ENCODE measurements at places on chromosomes 4 and X.

GRCh38 chr4:153748378-153748777 is 11.4 kb downstream of the RNF175 start:
- no peak for DNase-seq

DNA sequence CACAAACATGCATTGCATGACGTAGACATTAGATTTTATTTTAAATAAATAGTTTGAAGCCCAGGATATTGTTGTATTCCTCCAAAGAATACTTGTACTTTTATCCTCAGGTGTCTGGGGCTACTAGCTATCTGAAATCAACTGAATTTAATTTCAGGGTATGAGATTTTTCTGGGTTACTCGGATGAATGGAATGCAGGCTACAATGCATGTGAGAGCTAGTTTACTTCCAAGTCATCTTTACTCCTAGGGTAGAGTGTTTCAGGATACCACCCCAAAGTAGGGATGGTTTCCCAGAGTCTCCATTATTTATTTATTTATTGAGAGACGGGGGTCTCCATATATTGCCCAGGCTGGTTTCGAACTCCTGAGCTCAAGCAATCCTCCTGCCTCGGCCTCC is 66.4 kb downstream of the HPRT1 start:
- no peak for DNase-seq

DNA sequence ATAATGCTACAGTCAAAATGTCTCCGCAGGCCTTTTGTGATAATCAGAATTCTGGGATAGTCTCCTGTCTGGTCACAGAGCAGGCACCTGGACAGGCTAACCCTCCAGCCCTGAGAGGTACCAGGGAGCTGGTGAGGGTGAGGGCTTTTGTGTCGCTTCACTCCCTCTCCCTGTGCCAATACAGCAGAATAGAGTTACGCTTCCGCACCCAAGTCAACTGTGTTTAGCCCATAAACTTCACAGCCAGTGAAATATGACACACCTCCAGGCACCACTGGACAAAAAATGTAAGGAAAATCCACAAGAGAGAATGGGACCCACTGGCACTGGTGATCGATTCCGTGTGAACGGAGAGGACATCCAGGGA is 1.3 kb downstream of the GAK start:
- DNase-seq = no peak

DNA sequence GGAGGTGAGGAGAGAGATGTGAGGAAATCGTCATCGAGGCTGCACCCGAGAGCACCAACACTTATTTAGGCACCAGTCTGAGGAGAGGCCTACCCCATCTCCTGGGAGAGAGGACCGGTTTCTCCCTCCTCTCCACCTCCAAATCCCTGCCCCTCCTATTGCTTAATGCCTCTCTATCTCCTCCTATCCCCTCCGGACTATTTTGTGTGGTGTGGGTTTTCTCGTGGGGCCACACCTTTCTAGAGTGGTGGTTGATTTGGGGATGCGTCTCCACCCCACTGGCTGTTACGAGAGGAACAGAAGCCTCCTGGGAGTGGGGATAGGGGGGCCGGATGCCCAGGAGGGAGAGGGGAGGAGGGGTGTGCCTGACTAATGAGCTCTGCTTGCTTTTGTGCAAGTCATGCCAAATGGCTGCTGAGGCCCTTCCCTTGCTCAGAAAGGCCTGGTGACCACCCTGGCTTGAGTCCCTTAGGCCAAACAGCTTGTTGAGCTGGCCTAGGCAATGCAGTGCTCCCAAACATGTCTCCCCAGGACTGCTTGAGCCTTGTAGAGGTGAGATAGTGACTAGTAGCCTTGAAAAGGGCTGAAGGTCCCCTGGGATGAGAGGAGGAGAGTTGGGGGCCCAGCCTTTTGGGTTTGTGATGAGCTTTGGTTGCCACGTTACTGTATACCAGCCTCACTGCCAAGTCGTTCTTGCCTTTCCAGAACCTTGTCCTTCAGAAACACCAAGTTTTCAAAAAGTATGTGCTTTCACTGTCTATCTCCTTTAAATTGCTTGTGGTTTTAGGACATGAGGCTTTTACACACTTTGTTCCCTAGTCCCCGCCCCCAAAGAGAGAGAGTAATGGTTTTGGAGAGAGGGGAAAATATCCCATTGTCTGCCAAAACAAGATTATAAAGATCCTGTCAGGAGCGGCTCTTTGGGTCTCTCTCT is 1.2 kb downstream of the MSN start:
- DNase-seq = peak; percentile 79

GRCh38 chr4:151824656-151825055 is 63.8 kb upstream of the GATB start:
- no peak for DNase-seq

DNA sequence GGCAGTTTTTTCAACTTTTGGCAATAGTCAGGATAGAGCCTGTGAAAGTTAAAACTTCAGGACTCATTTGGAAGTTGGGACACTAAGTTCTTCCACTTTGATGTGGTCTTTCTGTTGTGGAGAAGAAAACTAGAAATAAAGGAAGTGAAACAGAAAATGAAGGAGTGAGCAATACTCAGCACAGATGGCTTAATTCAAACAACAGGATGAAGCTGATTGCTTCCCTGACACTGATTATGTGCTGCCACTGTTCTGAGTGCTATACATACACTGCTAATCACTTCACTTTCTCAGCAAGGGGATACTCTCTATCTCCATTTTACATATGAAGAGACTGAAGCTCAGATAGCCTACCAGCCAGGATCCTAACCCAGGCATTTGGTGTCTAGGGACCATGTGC is 235.1 kb upstream of the CPEB2 start:
- no peak for DNase-seq

Measured in NCI-H1436 (cell line).